ENCODE measurements at places on chromosomes 1 and 21.

GRCh38 chr1:23923592-23924499 is 10.7 kb upstream of the CNR2 start:
- H3K4me3 ChIP-seq: no peak overlapping the region
- H3K36me3 ChIP-seq: no peaks in the 10 kb centered on the region

- no peaks in the 10 kb centered on the region for H3K27me3 ChIP-seq
- no peak for DNase-seq
- H3K27ac ChIP-seq: no peak overlapping the region
- no peaks in the 10 kb centered on the region for H3K36me3 ChIP-seq
These were observed 37.0 kb downstream of the HS2ST1 start for GRCh38 chr1:86951430-86951829.

- no peaks in the 10 kb centered on the region for H3K4me1 ChIP-seq
- DNase-seq: no peak
- no peaks in the 10 kb centered on the region for H3K36me3 ChIP-seq
- H3K27ac ChIP-seq: no peak overlapping the region
- no peak overlapping the region for H3K4me3 ChIP-seq
- no peaks in the 10 kb centered on the region for H3K27me3 ChIP-seq
These were observed 30.0 kb upstream of the FGGY start for GRCh38 chr1:59266927-59267293.

DNA sequence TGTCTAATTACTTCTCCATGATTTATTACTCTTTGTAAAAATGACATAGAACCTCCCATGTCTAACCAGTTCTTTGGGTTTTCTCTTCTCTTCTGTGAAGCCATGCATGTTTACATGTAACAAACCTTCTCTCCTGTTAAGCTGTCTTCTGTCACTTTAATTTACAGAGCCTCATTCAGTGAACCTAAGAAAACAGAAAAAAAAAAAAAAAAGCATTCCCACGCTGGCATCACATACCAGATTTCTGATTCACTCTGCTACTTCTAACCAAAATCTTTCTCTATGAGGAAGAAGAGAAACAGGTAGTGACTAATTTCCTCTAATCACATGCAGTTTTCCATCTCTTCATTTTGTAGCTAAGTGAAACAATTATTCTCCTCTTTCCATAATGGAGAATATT is 141.4 kb upstream of the CXADR start:
- H3K4me3 ChIP-seq: no peak overlapping the region
- H3K36me3 ChIP-seq: no peaks in the 10 kb centered on the region
- peak; percentile 43 for DNase-seq
- no peaks in the 10 kb centered on the region for H3K4me1 ChIP-seq
- H3K27me3 ChIP-seq: no peaks in the 10 kb centered on the region
- no peak overlapping the region for H3K27ac ChIP-seq

DNA sequence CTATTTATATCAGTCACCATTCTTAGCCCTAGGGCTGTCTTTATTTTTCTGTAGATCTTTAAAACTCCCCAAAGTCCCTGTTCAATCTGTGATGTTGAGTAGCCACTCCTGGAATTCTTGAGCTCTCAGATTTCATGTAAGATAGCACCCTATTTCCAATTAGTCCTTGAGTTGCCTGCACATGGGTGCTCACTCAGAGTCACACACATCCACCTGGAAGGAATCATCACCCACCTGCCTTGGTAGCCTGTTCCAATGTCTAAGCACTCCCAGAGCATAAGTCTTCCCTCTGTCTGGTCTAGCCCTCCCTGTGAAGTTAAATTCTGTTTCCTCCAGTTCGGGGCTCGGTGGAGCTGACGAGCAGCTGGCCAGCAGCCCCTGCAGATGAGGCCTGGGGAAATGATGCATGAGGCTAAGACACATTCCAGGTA is 14.7 kb upstream of the ATF3 start:
- H3K4me1 ChIP-seq: peaks cover 2% of the 10 kb centered on the region
- H3K27me3 ChIP-seq: no peaks in the 10 kb centered on the region
- H3K4me3 ChIP-seq: no peak overlapping the region
- H3K27ac ChIP-seq: no peak overlapping the region
- no peak for DNase-seq

DNA sequence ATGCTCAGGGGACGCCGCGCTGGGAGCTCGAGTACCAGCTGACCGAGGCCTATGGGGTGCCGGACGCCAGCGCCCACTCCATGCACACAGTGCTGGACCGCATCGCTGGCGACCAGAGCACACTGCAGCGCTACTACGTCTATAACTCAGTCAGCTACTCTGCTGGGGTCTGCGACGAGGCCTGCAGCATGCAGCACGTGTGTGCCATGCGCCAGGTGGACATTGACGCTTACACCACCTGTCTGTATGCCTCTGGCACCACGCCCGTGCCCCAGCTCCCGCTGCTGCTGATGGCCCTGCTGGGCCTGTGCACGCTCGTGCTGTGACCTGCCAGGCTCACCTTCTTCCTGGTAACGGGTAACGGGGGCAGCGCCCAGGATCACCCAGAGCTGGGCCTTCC is 1.3 kb upstream of the XKR8 start:
- peaks cover 3% of the 10 kb centered on the region for H3K4me1 ChIP-seq
- H3K36me3 ChIP-seq: no peaks in the 10 kb centered on the region
- DNase-seq: no peak
- H3K4me3 ChIP-seq: no peak overlapping the region
- H3K27ac ChIP-seq: peak overlapping the region; percentile 14

DNA sequence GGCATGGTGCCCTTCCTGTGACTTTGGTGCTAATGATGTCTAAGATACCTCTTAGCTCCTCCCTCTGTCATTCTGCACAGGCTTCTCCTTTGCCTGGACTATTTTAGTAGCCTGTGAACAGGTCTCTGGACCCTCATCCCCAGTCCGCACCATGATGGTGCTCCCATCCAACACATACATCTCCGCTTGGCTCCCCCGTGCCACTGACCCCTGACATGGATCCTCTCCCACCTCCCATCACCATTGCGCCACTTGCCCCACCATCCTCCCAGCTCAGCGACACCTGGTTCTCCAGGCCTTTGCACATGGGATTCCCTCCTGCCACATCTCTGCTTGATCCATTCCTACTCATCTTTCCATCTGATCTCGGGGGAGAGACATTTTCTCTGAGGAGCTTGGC is 33.9 kb downstream of the RUNX3 start:
- H3K4me3 ChIP-seq: no peak overlapping the region
- H3K27me3 ChIP-seq: no peaks in the 10 kb centered on the region
- no peak for DNase-seq
- H3K27ac ChIP-seq: no peak overlapping the region

- H3K4me1 ChIP-seq: no peaks in the 10 kb centered on the region
- no peaks in the 10 kb centered on the region for H3K36me3 ChIP-seq
- no peak overlapping the region for H3K27ac ChIP-seq
- no peaks in the 10 kb centered on the region for H3K27me3 ChIP-seq
- no peak overlapping the region for H3K4me3 ChIP-seq
- no peak for DNase-seq
These were observed 957.0 kb downstream of the AMY1C start for GRCh38 chr1:104706631-104707147.

- H3K4me3 ChIP-seq: no peak overlapping the region
- no peak for DNase-seq
- no peaks in the 10 kb centered on the region for H3K4me1 ChIP-seq
- no peak overlapping the region for H3K27ac ChIP-seq
These were observed 41.1 kb downstream of the SLC9A1 start for GRCh38 chr1:27113861-27114260.

Measured in mesendoderm (in vitro differentiated cells).